ENCODE measurements at places on chromosomes 4 and X.

GRCh38 chrX:9902656-9903055 lies 64.5 kb upstream of the CLDN34 start:
- no peak for DNase-seq

DNA sequence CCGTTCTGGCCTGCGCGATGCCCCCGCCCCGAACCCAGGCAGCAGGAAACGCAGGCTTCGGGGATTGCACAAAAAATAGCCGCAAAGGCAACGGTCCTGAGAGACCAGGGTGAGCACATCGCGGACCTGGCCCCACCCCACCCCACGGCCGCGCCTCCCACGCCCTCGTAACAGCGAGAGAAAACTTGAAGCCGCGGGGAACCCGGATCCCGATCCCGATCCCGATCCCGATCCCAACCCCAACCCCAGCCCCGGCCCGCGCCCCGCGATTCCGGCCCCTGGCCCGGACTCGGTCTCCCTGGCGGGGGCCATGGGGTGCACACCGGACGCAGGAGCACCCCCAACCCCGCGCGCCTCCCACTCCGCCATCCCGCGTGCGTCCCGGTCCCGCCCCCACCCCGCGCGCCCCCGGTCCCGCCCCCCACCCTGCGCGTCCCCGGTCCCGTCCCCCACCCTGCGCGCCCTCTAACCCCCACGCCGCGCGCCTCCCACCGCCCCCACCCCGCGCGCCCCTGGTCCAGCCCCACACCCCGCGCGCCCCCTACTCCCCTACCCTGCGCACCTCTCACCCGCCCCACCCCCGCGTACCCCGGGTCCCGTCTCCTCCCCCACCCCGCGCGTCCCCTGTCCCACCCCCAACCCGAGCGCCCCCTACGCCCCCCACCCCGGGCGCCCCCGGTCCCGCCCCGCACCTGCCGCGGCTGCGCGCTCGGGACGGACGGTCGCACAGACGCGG lies 29.0 kb downstream of the NOP14 start:
- DNase-seq, result no peak

- DNase-seq, result no peak
Observed at GRCh38 chr4:13985837-13986236, 358.3 kb upstream of the BOD1L1 start.

GRCh38 chr4:122968227-122968812 lies 45.9 kb upstream of the NUDT6 start:
- DNase-seq, result no peak

- DNase-seq, result peak; percentile 56
Observed at GRCh38 chrX:38627683-38628082, 66.3 kb downstream of the TSPAN7 start.

DNA sequence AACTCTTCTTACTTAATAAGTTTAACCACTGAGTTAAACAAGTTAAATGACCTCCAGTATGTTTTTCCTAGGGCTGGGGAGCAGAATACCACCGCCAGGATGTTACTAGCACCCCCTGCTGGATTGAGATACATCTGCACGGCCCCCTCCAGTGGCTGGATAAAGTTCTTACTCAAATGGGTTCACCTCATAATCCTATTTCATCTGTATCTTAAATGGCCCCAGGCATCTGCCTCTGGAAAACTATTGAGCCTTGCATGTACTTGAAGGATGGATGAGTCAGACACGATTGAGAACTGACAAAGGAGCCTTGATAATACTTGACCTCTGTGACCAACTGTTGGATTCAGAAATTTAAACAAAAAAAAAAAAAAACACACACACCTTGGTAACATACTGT lies 61.5 kb upstream of the MMAA start:
- DNase-seq, result peak; percentile 77

DNA sequence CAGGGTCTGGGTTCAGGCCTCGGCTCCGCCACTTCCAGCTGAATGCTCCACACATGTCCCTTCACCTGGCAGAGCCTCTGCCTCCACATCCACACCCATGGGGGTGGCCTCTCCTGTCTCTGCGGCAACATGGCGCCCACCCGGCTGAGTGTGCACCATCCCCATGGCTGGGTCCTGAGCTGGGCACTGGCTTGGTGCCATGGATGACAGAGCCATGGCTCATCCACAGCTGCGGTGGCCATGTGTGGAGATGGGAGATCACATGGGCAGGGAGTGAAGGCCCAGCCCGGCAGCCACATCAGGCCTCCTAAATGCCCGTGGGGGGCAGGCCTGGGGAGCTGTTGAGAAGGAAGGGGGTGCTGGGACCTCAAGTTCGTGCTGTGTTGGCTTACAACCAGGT lies 213.7 kb downstream of the AFAP1 start:
- no peak for DNase-seq

DNA sequence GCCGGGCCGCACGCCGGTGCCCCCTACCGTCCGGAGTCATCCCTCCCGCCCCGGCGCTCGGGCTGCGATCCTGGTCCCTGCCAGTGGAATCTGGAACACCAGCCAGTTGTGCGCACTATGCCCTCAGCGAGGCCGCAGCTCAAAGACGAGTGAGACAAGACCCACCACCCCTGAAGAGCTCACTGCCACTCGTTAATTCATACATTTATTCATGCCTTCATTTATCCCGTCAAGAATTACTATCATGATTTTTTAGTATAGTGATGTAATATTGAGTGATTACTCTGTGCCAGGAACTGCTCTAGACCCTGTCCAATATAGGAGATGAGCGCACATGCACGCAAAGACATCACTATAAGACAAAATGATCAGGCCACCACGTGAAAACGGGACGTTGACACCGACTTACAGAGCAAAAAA lies 247 bp upstream of the PPA2 start:
- no peak for DNase-seq

DNA sequence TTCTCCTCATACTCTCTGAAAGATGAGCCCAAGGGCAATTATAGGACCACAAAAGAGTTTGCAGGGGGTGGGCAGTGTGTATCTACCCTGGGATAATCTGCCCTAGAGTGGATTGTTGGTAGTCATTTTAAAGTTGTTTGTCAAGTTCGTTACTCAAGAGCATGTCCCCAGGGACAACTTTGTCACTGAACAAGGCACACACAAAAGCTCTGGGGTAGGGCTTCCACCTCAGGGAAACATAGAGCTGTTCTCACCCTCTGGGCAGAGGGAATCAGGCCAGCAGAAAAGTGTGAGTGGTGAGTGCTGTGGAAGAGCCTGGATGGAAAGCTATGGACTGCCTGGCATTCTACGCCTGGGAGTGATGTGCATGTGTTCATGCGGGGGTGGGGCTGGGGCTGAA lies 23.3 kb upstream of the LEF1 start:
- no peak for DNase-seq

GRCh38 chr4:84417997-84418709 lies 80.9 kb downstream of the NKX6-1 start:
- no peak for DNase-seq

DNA sequence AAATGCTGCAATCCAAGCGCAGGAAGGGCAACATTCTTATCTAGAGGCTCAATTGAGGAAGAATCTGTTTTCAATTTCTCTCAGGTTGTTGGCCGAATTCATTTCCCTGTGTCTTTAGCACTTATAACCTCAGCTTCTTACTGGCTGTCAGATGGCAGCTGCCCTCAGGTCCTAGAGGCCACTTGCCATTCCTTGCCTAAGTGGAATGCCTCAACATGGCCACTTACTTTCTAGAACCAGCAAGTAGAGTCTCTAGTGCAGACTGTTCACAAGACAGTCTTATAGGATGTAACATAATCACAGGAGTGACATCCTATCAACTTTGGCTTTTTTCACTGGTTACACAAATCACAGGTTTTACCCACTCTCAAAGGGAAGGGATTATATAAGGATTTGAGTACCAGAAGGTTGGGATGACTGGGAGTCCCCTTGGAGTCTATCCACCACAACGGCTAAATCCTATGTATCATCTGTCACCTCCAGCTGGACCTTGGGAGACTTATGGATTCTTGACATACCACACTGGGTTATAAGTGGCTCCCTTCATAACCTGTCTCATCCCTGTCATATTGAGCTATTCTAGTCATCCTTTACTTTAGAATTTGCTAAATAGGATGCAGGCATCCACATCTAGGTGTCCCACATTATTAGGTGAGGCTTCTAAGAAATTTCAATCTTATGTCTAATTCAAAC lies 297.9 kb upstream of the CTSO start:
- no peak for DNase-seq
